Omental fat pad (tissue), 4 donors: ENCODE measurements at places on chromosomes 6 and 20.

- DNase-seq = no peak
Observed at GRCh38 chr6:158396136-158396535, 83.9 kb downstream of the TULP4 start.

DNA sequence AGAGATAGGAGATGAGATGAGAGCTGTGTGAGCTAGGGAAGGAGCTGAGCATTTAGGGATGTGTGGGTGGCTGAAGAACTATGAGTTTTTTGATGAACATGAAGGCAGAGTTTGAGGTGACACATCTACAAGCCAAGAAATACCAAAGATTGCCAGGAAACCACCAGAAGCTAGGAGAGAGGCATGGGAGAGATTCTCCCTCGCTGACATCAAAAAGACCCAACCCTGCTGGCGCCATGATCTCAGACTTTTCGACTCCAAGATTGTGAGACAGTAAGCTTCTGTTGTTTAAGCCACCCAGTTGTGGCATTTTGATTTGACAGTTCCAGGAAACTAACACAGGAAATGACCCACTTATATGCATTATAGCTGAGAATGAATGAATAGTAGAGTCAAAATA, 790.9 kb downstream of the TFAP2A start:
- no peak for DNase-seq

DNA sequence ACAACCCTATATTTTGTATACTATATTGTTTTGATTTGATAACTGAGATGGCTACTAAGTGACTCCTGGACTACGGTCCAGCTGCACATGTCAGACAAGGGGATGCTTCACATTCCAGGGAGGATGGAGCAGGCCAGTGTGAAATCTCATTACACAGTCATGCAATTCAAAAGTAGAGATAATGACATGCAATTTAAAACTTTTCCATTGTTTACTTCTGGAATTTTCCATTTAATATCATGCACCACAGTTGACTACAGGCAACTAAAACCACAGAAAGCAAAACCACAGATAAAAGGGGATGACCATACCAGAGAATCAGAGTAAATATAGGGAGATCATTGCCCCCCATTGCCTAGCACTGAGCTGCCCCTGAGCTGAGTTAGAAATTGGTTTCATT, 366.4 kb downstream of the BTBD9 start:
- no peak for DNase-seq

DNA sequence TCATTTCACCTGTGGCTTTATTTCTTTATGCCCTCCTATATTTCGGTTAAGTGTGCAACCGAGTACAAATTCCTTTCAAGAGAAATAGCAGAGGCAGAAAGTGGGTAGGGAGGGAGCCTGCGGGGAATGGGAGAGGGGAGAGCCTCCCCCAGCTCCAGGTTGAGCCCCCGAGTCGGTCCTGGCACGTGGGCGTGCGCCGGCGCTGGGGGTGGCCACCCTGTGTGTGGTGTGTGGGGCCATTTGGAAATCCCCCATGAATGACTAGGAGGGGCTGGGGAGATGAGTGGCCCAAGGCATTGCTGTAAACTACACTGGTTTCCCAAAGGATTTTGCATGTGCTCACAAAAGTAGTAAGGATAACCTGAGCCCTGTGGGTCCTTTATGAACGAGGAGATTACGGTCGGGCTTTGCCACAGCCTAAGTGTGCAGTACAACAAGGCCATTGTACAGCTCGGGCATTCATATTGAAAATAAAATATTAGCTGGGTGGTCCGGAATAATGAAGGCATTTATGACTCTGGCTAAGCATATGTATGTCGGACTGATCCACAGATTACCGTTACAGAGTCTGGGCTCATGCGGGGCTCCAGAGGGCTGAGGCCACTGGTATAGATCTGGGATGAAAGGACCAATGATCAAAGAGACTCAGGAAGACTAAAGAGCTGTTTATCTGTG, 84.5 kb upstream of the RALGAPA2 start:
- DNase-seq = no peak

- no peak for DNase-seq
Observed at GRCh38 chr6:18424201-18424600, 37.1 kb downstream of the RNF144B start.

GRCh38 chr20:49171909-49172308, 16.2 kb downstream of the STAU1 start:
- no peak for DNase-seq

DNA sequence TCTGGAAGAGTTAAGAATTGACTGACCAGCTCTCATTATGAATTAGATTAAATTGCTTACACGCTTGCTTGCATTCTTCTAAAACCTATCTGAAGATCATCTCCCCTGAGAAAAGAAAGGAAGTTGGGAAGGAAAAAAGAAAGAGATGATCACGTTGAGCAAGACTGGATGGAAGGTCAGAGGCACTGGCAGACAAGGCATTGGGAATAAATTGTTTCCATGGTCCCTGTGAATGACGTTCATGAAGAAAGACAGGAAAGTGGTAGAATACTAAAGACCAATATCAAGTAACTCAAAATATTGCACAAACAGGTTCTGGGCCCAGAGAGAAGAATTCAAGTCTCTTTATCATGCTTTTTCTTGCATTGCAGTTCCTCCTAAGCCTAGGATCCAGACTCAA, 1045.4 kb upstream of the MAP3K7 start:
- DNase-seq = no peak

- DNase-seq = no peak
Observed at GRCh38 chr20:38947931-38948362, 14.2 kb upstream of the DHX35 start.

DNA sequence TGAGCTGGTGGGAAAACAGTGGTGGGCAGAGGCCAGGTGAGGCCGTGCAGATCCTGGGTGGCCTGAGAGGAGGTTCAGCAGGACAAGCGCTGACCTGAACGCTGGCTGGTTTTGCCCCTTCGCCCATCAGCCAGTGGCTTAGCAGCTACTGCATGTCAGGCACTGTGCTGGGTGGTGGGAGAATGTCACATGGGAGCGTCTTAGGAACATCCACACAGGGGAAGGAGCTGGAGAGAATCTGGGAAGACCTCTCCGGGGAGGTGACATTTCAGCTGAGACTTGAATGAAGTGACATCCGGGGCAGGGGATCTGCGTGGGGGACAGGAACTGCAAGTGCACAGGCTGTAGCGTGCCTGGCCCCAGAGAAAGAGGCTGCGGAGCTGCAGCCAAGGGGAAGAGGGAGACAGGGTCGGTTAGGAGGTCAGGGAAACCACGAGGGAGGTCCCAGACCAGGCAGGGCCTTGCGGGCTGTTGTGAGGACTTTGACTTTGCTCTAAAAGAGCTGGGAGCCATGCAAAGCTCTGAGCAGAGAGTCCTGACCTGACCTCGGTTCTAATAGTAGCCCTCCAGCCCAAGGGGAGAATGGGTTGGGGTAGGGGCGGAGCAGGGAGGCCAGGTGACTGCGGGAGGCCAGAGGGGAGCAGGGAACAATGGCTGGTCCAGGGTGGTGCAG, 156.8 kb upstream of the PTPN1 start:
- no peak for DNase-seq

DNA sequence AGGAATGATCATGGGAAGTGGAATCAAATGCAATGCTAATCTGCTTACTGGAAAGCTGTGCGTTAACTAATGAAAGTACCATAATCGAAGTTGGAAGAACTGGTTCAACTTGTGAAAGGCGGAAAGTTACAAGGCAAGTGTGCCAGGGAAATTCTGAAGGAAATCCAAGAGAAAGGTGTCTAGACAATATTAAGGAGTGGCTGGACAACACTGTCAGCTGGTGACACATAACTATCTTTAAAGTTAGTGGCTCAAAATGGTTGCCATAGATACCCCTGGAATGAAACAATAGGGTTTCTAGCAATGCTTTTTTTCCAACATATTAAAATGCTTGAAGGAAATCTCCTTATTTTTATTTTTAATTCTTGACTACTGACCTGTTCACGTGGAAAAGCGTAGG, 90.4 kb downstream of the BMP2 start:
- DNase-seq = no peak

DNA sequence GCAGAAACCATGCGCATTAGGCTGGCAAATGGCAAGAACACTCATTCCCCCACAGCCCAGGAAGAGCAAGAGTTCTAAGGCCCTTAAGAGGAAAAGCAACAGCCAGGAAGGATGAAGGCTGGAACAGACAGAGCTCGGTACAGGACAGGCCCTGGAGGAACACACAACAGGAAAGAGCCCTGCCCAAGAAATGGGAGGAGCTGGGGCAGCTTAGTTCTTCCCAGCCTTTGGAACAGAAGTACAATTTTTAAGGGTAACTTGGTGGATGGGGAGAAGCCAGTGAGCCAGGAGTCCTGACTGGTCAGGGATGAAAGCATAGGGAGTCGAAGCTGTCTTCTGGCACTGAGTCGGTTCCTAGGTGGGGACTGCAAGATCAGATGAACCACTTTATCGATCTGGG, 32.4 kb downstream of the OR2B2 start:
- no peak for DNase-seq

- no peak for DNase-seq
Observed at GRCh38 chr20:21021472-21021790, 84.7 kb downstream of the LINC00237 start.
